ENCODE measurements at places on chromosomes 2 and 18. TPM values are rescaled to one million over a fixed set of nuclear protein-coding genes. Genes with fewer than 3 reads are reported as not detected.

STARD6 gene
- total RNA-seq: not detected

GALNT3 gene
- total RNA-seq: 5.8 TPM

B3GNT7 gene
- 0.26 TPM for total RNA-seq

BCL11A gene
- total RNA-seq: 0.03 TPM

PCBP1 gene
- total RNA-seq: 518 TPM

FSHR gene
- not detected for total RNA-seq

BOLL gene
- total RNA-seq: not detected

UGT1A8 gene
- not detected for total RNA-seq

ESPNL gene
- total RNA-seq: 0.13 TPM

DCDC2C gene
- not detected for total RNA-seq

Data from activated CD8-positive, alpha-beta T cell treated with anti-CD3 and anti-CD28 coated beads, Interleukin-2, amount 10 ng/mL, durations not matched to agents 7 days and 5 days (primary cell).